Suppressor macrophage treated with lipopolysaccharide for 1 hour (primary cell): ENCODE measurements at places on chromosomes 2 and 18.

DNA sequence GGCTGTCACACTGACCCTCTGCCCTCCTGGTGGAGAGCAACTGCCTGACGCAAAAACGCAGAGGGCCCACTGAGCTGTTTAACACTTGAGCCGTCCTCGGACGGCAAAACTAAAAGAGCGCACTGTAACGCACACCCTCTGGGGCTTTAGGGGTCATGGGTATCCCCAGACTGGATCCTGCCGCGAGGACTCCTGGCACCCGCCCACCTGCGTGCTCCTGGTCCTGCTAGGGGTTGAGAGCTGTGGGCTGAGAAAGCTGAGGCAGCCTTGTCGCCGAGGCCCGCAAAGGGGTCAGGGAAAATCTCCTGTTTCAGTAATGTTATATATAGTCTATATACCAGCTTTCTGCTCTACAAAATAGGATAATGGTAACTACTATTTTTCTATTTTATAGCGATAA is 39.1 kb downstream of the MDH1 start:
- DNase-seq, result no peak

GRCh38 chr2:8138923-8139667 is 542.8 kb upstream of the ID2 start:
- peak; percentile 77 for DNase-seq

- no peak for DNase-seq
These were observed 391 bp downstream of the ZNF385B start for GRCh38 chr2:179861027-179861415.

- DNase-seq, result no peak
These were observed 12.5 kb downstream of the CAPN14 start for GRCh38 chr2:31204783-31205182.

- DNase-seq, result no peak
These were observed 61.4 kb downstream of the MTCL1 start for GRCh38 chr18:8766559-8767293.

DNA sequence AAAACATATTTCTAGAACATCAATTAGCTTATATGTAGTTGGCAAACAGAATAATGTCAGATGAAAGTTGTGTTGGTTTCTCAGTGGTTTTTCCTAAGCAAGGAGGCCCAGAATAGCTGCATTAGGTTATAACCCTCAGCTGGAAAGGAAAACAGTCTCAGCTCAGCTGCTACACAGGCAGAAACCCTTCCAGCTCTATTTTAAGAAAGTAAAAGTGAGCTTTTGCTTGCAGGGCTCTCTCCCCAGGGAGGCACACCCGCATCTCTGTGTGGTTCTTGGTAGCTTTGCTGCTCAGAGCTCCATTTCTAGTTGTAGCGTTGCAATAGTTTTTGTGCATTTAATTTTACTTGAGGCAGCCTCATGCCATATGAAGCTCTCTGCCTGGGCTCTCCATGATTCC is 54.6 kb downstream of the PIKFYVE start:
- DNase-seq, result no peak

- peak; percentile 16 for DNase-seq
These were observed 243.0 kb downstream of the ZNF407 start for GRCh38 chr18:74840492-74841167.

- no peak for DNase-seq
These were observed 96.4 kb downstream of the USP40 start for GRCh38 chr2:233470011-233470687.

DNA sequence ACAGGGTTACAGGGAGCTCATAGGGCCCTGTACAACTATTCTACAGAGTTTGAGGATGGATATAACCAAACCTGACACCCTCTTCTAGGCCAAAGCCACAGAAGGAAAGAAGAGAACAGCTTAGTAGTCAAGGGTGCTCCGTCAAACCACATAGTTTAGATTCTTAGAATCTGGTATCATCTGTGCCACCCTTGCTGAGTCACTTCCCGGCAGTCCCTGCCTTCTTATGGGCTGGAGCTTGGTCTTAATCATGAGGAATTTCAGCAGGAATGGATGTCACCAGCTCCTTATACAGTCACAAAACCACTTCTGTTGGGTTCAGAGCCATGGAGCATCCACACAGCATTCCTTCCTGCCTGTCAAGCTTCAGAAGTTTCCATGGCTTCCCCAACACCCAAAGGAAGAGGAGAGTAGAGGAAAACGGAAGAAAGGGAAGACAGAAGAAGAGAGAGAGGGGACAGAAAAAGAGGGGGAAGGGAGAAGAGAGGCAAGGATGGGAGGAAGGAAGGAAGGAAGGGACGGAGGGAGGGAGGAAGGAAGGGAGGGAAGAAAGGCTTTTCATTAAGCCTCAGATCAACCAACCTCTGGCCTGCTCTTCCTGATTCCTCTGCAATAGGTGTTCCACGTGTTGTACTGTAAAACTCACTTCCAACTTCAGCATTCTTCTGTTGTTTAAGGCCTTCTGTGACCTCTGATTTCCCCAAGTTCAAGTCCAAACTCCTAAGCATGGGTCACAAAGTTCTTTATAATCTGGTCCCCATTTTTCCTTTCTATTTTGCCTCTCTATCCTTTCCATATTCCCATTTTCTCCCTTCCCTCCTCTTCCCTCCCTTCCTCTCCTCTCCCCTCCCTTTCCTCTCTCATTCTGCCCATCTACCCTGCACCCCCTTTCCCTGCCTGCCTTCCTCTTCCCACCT is 246.1 kb upstream of the TNP1 start:
- DNase-seq, result peak; percentile 10

DNA sequence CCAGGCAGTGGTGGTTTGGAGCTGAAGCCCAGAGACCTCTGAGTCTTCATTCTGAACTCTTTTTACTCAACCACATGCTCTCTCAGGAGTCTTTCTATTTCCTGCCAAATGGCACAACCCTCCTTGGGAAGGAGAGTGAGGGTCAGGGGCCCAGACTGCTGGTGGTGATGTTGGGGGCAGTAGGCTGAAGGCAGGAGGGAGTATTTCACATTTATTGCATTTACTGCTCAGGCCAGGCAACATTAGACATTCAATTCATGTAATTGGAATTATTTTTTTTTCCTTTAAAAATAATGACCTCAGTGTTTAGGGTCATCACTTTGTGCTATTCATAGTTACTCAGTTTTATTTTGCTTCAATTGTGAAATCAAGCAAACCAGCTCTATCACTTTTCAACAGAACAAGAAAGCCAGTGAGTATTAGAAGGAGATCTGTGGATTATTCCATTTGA is 311.3 kb upstream of the NT5C1B start:
- DNase-seq, result no peak

DNA sequence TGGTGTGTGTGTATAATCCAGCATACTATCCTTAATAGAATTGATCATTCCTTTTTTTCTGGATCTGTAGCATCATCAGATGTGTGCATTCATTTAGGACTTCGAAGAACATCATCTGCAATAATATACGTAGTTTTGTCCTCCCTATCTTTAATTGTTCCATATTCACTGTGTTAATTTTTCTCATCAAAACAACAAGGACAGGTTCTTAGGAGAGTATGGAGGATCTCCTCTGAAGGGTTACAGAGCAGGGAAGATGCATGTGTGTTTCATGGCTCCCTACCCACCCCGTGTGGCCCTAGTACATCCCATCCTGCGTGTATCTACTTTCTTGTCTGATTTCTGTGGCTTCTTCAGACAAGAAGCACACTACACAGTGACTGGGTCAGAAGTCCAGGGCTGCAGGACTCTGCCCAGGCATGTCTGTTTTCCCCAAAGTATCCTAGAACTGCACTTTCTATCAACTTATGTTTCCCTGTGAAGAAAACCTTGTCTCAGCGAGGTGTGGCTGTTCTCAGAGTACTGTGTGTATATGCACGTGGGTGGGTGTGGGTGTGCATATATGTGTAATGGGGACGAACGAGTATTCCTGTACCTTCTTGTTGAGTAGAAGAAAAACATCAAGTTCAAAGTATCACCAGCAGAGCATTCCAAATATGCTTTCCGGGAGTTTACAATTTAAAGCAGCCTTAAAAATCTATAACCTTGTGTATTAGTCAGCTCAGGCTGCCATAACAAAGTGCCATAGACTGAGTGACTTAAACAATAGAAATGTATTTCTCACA is 220.4 kb upstream of the FOSL2 start:
- DNase-seq, result no peak

DNA sequence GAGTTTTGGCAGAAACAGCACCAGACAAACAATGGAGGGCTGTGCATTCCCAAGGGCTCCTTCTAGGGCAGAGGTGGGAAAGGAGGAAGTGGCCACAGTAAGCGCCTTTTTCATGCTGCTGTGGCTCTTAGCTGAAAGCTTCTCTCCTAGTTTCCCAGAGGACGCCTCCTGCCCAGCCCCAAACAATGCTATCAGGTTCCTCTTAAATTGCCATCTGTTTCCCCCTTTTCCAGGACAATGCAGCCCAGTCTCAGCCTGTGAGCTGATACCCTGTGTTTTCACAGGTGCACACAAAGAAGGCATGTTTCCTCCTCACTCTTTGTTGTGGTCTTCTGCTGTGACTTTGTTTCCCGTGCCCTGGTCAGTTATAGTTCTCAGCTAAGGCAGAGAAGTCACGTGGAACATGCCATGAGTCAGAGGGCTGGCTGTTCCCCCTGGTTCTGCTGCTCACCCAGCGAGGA is 5.4 kb upstream of the FAM124B start:
- no peak for DNase-seq

- no peak for DNase-seq
These were observed 13.2 kb upstream of the NCK2 start for GRCh38 chr2:105731511-105731910.

- no peak for DNase-seq
These were observed 15.0 kb upstream of the GPC1 start for GRCh38 chr2:240420206-240421104.

GRCh38 chr18:79375441-79376154 is 20.1 kb upstream of the NFATC1 start:
- no peak for DNase-seq

DNA sequence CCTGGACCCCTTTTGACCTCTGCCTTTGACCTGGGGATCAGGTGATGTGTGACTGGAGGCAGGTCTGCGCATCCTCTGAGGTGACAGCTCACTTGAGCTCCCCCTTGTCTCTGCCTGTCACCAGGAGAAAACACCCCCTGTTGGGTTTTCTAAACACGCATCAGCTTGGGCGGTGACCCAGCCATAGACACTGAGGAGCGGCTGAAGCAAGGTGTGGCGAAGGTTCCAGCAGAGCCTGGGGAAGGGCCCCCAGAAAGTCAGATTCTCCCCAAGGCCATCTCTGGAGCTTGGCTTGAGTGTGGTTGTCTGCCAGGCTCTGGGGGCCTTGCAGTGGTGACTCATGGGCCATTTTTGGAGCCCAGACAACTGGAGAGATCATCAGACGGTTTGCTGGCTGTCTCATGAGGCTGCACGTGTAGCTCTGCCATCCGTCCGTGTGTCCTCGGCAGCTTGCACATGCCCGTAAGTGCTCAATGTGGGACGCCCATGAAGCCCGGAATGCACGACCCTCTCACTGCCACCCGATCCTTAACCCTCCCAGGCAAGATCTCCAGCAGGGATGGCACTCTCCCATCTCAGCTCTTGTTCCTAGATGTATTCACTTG is 29.4 kb downstream of the SIX3 start:
- no peak for DNase-seq

- no peak for DNase-seq
These were observed 380.2 kb downstream of the LNPK start for GRCh38 chr2:175621821-175622220.

GRCh38 chr2:169042856-169043255 is 11.7 kb upstream of the ABCB11 start:
- no peak for DNase-seq

- DNase-seq, result no peak
These were observed 117.2 kb downstream of the UXS1 start for GRCh38 chr2:106076941-106077340.

DNA sequence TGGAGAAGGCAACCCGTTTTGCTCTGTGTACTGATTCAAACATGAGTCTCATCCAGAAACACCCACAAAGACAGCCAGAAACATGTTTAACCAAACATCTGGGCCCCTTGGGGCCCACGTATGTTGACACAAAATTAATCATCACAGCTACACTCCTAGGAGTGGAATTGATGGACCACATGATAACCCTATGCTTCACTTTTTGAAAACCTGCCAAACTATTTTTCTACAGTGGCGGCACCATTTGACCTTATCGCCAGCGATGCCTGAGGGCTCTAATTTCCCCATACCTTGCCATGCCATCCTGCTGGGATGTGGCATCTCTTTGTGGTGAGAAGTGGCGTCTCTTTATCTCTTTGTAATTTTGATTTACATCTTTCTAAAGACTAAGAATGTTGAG is 38.5 kb downstream of the PSMG2 start:
- DNase-seq, result no peak

DNA sequence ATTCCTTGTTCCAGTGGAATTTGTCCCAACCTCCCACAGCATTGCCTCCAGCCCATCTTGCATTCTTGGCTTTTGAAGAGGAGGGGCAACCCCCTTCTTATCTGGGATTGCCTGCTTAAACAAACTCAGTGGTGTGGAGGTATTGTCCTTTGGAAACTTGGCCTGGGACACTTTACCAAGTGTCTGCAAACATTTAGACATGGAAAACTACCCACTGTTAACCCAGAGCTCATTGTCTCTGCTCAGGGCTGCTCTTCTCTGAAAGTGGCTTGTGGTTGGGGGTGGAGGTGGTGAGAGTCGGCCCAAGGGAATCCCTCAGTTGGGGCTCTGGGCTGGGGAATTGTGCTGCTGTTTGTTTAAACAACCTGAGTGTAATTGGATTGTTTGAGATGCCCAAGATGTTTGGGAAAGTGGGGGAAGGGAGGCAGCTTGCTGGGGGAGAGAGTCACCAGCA is 178.3 kb upstream of the GATA6 start:
- DNase-seq, result no peak

DNA sequence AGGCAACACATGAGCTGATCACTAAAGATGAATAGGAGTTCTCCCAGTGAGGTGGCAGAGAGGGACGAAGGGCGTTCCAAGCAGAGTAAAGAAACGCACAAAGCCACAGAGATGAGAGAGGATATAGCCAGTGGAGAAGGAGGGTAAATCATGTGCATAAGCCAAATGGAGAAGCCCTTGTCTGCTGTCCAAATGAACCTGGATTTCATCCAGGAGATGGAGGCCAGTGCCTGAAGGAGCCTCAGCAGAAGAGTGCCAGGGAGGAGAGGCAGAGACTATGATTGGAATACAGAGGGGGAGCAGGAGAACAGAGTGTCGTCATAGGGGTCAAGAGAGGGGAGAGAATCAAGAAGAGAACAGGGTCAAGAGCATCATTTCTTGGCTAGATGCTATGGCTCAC is 48.9 kb upstream of the STPG4 start:
- no peak for DNase-seq

DNA sequence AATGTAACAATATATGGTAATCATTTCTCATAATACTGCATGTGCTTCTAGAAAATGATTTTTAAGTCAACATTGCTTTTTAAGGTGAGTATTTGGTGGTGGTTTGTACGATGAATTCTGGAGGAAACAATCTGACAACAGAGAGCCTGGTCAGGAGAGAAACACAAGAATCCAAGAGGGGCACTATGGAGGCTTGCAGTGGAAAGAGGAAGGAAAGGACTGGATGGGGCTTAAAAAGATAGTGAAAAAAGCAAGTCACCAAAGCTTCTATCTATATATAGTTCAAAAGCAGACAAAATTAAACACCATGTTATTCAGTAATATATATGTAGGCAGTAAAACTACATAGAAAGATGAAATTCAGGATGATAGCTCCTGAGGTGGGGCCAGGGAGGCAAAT is 109.4 kb upstream of the SERTAD2 start:
- no peak for DNase-seq
